H54 (cell line): ENCODE measurements at places on chromosomes 11 and 22.

DNA sequence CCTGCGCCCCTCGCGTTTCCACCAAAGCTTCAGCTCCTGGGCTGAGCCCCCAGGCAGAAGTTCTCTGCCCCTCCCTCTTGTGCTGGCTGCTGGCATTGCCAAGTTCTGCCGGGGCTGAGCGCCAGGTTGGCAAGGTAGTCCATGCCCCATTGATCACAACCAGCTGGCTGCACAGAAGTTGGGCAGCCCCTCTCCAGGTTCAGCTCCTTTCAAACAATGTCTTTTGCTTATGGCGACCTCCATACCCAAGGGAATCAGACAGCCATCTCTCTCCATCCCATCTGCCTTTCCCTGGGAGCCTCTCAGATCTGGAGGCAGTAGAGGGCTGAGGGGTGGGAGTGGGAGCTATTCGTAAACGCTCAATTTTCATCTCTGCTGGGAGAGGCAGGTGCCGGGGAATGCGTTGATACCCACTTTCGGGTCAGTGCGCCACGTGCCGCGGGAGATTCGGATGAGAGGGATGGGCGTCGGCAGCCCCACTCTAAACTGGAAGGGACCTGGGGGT lies 1.5 kb downstream of the ADAMTS8 start:
- DNase-seq: no peak

GRCh38 chr11:69654660-69655478 lies 13.9 kb downstream of the CCND1 start:
- peak; percentile 79 for DNase-seq

- no peak for DNase-seq
Observed at GRCh38 chr22:20222764-20223420, 45.2 kb downstream of the RTN4R start.

GRCh38 chr11:123194337-123195187 lies 486 bp downstream of the CLMP start:
- no peak for DNase-seq

- DNase-seq: no peak
Observed at GRCh38 chr11:1935156-1936071, 11.7 kb upstream of the MRPL23 start.

DNA sequence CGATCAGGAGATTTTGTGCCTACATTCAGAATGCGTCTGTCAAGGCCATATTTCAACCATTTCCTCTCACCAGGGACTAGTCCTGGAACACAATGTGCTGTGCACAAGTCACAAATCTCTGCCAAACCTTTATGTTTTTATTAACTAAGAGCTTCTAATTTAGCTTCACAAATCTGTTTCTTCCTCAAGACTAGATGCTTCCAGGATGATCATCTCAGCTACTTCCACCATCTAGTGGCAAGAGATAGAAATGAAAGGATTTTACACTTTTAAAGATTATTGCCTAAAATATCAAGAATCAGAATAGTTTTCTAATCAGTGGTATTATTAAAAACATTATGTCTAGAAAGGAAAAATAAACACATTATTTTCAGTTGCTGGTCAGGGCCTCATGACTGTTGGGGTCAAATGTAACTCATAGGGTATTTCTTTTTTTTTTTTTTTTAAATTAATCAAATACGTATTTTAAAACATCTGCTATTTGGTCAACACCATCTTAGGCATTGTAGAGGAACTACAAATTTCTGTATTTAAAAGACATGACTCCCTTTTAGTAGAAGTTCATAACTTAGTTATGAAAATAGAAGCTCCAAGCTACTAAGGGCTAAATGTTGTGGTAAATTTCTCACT lies 1102.6 kb downstream of the DLG2 start:
- no peak for DNase-seq

- DNase-seq: no peak
Observed at GRCh38 chr11:70666311-70666710, 268.0 kb downstream of the CTTN start.

DNA sequence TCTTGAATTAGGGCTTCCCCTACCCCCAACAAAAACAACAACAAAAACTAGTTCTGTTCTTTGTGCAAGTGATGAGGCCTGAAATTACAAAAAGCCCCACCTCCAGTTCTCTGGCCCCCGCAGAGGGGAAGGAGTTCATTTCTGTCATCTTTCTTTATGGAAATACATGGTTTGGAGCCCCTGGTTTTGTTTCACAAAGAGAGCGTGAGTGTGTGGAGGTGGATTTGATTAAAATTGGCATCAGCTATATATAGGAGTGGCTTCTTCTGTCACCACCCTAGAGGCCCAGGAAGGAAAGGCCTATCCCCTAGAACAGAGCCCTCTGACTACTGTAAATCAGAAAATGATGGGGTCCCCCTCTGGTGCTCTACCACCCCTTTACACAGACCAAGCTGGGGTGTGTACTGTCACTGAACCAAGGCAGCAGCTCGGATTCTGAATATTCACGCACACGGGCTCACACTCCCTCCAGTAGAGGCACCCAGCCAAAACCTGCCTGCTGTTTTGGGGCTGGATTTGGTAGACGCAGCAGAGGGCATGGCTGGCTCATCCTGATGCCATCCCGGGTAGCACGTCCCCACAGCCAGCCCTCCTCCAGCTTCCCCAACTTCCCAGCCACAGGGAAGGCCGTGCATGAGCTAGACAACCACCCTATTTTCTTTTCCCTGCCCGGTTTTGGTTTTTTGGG lies 19.4 kb downstream of the RCOR2 start:
- DNase-seq: no peak

DNA sequence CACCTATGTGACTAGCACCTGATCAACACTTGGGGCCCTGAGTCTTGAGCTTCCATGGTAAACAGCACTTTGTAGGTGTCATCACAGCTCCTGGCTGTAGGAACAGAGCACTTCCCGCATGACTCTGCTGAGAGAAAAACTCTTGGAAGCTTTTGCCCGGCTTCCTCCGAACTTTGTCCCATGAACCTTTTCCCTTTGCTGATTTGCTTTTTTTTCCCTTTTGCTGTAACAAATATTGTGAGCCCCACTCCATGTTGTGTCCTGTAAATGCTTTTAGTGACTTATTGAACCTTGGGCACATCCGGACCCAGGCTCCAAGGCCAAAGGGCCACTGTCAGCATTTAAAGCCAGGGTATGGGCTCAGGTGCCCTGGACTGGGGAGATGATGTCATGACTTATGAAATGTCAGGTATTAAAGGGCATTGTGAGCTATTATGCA lies 391.1 kb downstream of the TENM4 start:
- no peak for DNase-seq

GRCh38 chr11:111526501-111526900 lies 11.9 kb downstream of the HOATZ start:
- no peak for DNase-seq

DNA sequence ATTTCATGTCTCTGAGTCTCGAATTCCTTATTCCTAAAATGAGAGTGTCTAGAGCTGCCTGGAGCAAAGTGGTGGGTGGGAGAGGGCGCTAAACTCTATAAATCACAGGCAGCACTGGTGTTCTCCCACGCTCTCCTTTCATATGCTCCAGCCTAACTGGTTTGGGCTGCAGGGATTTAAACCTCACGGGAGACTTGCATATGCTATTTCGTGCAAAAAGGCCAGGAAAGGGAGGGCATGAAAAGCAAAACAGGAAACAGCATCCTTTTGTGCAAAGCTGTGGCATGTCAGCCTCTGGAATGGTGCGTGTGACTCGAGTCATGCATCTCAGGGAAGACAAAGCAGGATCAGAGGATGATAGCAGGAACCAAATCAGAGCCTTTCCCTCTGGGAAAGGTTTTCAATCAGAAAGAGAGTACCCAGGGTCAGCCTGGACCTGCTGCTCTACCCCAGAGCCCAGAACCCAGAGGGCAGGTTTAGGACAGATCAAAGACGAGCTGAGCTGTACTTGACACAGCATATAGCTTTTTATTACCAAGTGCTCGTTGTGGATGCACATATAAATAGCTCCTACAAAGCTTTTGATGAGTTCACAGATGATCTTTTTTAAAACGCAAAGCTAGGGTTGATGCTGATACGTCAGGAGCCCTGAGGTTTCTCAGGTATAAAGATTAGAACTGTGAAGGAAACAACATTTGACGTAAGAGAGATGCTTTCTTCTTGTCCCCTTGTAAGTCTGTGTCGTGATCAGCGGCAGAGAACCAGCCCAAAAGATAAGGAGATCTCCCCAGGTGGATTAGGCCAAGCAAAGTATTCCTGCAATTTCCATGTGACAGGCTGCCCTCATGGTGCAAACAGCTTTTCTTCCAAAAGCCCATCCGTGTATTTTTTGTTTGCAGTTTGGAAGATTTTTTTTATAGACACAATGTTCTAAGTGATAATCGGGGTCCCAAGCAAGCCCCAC lies 46.2 kb upstream of the YWHAH start:
- no peak for DNase-seq

GRCh38 chr11:103625624-103625965 lies 410.8 kb upstream of the DDI1 start:
- DNase-seq: no peak

GRCh38 chr11:104219096-104219495 lies 55.1 kb upstream of the PDGFD start:
- no peak for DNase-seq

DNA sequence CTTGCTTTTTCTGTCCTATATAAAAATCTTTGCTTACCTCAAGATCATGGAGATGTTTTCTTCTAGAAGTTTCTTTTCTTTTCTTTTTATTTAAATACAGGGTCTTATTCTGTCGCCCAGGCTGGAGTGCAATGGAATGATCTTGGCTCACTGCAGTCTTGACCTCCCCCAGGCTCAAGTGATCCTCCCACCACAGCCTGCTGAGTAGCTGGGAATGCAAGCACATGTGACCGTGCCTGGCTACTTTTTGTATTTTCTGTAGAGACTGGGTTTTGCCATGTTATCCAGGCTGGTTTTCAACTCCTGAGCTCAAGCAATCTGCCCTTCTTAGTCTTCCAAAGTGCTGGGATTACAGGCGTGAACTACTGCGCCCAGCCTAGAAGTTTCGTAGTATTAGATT lies 45.3 kb downstream of the USP35 start:
- no peak for DNase-seq

DNA sequence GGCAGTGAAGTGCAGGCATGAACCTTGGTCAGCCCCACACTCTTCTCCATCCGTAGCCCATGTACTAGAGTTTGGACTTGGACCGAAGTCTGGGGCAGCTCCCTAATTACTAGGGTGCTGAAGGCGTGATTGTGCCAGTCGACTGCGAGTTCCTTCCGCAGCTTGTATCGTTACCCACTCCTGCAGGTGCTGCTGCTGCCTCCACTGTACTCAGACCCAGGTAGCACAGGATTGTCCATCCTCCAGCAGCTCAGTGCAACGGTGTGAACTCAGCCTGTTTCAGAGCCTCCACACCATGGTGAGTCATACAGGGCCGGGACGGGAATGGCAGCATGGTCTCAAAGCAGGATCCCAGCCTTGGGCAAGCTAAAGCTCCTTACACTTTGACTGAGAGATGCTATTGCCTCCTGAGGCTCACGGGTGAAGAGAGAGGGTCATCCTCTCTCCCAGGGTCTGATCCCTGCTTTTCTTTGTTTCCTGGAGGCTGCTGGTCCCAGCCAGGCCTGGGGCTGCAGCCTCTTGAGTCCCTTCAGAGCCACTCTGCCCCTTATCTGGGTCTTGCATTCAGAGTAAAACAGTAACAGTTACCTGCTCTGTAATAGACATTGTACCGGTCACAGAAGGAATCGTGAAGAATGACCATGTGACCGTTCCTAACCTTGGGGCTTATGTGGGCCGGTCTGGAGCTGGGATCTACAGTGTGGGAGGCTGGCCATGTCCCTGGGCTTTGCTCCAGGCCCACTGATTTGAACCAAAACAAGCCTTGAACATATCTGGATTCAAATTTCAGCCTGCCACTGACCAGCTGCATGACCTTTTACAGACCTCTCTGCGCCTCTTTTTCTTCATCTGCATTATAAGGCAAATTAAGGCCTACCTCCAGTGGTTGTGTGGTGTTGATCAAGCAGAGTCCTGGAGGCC lies 1.7 kb downstream of the TKFC start:
- DNase-seq: peak; percentile 51

DNA sequence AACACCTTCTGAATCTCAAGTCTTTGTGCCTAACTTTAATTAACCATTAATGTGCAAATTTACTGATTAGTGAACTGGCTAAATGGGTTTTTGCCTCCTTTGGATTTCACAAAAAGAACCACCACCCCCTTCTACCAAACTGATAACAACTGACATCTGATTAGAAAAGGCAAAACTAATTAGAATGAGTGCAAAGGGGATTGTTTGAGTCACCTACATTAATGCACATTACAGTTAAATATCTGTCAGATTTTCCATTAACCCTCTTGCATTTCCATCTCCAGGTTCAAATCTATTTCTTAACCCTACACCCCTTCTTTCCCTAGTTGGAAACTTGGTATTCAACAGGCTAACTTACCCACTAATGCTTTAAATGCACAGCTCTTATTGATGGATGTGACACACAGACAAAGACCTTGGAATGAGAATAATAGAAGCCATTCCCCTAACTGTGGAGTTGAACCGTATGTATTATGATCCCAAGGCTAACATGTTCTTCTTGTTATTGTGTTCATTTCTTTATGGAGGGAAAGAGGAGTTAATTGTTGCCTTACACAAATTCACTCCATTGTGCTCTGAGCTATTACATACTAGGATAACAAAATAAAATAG lies 161.5 kb upstream of the MTMR2 start:
- no peak for DNase-seq

DNA sequence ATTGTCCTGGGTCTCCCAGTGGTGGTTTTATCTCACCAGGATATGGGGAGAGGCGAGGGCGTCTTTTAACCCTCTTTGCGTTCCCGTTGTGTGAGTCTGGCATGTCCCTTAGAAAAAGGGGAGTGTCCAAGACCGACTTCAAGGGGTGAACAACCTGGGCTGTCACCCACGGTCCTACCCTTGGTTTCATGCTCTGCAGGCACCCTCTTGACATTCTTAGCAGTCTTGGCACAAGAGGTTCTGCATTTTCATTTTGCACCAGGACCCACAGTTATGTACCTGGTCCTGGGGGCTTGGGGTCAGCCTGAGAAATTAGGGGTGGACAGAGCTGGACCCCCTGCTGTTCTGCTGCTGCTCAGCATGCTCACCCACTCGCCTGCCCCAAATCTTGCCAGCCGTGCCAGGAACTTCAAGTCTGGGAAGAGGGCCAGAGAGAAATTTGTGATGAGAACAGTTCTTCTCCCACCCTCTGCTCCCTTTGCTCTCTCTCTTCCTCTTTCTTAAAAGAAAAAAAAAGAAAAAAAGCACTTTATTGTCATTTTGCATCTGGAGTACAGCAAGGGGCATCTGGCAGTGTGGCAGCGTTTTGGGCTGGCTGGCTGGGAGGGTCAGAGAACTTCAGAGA lies 471.2 kb downstream of the MIAT start:
- DNase-seq: no peak

- no peak for DNase-seq
Observed at GRCh38 chr11:83702796-83703195, 416.6 kb upstream of the CCDC90B start.

GRCh38 chr11:30454111-30454510 lies 131.2 kb downstream of the ARL14EP start:
- no peak for DNase-seq
